ENCODE measurements at places on chromosomes 2 and 18. TPM values are rescaled to one million over a fixed set of nuclear protein-coding genes. Genes with fewer than 3 reads are reported as not detected.

ACKR3 gene
- polyA plus RNA-seq, result 0.07 TPM

VWC2L gene
- 0.04 TPM for polyA plus RNA-seq

LOXHD1 gene
- polyA plus RNA-seq, result not detected

DNA sequence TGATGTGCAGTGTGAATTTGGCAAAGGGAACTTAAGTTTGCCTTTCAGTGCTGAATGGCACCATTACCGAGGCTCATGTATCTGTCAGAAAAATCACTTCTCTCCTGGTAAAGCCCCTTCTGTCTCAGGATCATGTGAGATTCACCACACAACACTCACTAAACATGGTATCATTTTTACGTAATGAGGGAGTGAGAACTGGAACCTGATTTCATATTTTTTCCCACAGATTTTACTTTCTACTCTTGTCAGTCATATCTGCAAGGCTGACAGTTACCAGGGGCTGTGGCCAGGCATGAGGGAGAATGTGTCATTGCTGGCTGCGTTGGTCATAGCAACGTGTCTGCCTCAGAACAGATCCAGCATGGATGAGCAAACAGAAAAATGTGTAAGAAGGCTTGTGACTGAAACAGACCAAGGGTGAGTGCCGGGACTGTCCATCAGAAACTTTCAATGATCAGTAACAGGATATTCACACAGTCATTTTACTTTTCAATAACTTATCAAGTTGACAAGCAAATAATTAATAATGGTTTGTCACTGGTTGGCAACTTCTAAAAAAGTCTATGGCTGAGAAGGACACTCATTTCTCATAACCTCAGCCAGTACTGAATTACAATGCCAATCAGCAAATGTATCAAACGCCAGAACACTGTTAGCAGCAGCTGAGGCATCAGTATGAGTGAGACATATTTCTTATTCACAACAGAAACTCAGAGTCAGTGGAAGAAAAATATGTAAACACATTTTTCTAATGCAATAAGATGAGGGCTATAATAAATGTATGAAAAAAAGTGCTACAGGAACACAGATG is 100.5 kb downstream of the CDC42EP3 start:
- no peak for DNase-seq

GRCh38 chr2:33619028-33619427 is 19.9 kb upstream of the FAM98A start:
- DNase-seq, result no peak

- DNase-seq, result no peak
Observed at GRCh38 chr2:236785611-236786057, 216.0 kb downstream of the ACKR3 start.

- no peak for DNase-seq
Observed at GRCh38 chr18:70418546-70419311, 129.9 kb downstream of the SOCS6 start.

DNA sequence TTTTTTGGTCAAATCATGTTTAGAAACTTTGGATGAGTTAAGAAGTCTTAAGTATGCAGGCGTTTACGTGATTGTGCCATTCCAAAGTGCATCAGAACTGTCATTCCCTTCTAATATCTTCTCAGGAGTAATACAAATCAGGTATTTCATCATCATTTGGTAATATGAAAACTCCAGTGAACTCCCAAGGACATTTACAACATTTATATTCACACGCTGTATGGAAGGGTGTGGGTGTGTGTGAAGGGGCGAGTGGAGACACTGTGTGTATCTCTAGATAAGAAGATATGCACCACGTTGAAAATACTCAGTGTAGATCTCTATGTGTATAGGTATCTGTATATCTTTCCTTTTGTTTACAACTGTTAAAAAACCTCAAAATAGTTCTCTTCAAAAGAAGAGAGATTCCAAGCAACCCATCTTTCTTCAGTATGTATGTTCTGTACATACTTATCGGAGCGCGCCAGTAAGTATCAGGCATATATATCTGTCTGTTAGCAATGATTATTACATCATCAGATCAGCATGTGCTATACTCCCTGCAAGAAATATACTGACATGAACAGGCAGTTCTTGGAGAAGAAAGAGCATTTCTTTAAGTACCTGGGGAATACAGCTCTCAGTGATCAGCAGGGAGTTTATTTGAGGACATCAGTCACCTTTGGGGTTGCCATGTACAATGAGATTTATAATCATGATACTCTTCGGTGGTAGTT is 29.3 kb downstream of the COX7A2L start:
- no peak for DNase-seq
